Putamen (tissue), 1 donor: ENCODE measurements at places on chromosomes 1 and 21.

DNA sequence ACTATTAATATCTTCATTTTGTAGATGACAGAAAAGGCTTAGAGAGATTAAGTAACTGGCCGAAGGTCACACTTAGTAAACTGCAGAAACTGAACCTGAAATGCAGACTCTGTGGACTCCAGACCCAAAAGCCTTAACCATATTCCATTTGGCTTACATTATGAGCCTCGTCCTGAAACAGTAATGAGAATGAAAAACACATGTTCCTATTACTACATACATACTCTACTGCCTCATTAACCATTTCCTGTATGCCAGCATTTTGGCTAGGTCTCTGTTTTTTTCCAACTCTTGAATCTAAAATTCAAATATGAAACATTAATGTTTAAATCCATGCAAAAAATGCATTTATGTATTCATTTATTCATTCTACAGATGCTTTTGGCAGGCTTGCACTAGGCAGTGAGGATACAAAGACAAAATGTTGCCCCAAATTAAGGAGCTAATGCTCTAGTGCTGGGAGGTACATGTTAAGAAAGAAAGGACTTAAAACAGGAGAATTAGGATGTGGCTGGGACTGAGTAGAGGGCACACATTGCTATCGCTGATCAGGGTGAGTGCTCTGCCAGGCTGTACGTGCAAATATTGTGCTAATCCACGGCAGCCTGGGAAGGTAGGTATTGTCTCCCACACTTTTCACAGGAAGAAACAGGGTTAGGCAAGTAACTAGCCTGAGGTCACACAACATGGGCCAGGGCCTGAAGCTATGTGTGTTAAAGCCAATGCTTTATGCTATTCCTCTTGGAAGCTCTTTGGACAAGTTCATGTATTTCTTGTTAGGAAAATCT, 14.0 kb downstream of the DEGS1 start:
- no peak for DNase-seq

- DNase-seq, result no peak
These were observed 9.1 kb downstream of the TTC39A start for GRCh38 chr1:51320967-51321923.

DNA sequence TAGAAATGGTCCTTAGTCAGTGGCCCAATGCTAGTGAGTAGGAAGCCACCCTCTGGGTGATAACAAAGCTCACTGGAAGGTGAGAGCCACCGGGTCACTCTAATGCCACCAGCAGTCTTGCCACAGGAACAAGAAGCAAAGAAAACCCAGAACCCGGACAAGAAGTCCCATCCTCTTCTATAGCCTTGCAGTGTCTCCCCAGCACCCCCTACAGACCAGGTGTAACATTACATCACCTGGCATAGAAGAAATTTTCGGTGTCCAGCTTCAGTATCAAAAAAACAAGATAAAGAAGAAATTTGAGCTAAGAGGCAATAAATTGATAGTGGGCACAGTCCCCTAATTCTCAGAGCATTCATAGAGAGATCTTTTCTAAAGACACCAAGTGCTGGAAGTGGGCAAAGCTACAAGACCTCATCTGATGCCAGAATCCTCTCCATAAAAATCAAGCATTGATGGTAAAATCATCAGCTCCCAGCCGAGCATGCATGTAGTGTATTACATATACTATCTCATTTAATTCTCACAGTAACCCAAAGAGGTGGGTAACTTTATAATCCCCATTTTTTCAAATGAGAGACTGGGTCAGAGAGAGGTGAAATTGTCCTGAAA, 491.0 kb downstream of the MATN1 start:
- no peak for DNase-seq

DNA sequence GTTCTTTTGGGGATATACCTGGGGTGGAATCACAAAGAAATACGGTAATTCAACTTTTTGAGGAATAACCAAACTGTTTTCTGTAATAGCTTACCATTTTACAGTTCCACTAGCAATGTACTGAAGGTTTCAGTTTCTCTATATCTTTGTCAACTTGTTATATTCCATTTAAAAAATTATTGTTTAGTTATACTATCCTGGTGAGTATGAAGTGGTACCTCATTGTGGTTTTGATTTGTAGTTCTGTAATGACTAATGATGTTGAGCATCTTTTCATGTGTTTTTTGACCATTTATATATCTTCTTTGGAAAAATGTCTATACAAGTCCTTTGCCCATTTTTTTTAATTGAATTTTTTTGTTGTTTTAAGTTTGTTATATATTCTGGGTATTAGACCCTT, 39.4 kb downstream of the MAST2 start:
- DNase-seq, result no peak

GRCh38 chr21:41975391-41976272, 21.8 kb upstream of the C2CD2 start:
- DNase-seq, result no peak

DNA sequence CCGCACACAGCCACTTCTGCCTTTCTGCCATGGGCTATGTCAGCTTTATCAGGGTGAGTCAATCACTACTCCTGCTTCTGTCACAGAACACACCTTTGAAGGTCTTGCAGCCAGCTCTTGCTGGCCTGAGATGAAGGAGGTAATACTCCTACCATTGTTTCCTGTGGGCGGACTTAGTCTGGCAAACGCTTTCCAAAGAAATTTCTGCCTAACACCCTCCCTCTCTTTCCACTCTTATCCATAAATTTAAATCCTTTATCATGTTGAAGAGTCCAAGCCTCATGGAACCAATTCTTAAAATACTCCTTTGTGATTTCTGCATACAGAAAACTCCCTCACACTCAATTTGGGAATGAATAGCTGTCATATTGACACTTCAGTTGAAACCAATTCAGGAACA, 633.1 kb upstream of the CHRM3 start:
- no peak for DNase-seq

DNA sequence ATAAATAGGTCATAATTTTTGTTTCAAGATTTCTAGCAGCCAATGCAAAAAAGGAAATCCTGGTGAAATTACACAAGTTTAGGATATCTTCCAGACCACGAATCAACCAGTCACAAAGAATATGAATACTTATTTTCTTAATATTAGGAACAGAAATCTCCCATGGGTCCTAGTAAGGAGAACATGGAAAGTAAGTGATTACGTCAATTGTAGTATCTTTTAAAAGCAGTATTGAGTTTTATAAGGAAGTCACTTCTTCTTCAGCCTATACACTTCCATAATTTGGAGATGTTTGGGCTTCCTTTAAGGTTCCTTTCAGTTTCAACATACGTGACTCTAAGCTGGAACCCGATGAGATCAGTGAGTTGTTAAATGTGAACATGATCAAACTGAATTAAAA, 534.5 kb downstream of the USP25 start:
- DNase-seq, result no peak

GRCh38 chr1:50917138-50918137, 42.6 kb downstream of the FAF1 start:
- no peak for DNase-seq

DNA sequence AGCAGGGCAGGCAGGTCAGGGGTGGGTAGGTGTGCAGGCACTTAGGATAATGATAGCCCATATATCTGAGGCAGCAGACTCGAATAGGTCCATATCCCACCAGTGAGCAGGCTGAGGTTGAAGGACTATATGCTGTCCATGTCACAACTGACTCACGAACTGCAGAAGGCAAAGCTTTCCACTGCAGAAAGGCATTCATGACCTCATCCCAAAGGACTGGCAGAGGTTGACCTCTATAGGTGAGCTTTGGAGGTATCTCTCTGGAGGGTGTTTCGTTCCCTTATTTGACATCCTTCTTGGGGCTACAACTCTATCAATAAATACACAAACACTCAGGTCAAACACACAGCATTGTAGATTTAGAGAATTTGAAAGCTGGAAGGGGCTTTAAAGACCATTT, 42.8 kb upstream of the MARK1 start:
- no peak for DNase-seq

DNA sequence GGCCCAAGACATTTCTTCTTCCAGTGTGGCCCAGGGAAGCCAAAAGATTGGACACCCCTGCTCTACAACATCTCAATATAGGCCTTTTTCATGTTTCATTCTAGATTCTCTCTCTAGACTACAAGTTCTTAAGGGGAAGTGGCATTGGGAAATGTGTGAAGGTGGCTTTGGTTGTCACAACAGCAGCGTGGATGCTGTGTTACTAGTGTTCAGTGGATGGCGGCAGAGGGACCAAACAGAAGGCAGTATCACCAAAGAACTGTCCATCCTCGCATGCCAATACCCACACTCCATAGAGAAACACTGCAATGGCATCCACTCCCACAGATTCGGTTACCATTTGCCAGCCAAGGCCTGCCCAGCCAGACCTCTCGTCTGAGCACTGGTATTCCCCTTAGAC, 24.3 kb upstream of the IFNAR2 start:
- DNase-seq, result no peak

DNA sequence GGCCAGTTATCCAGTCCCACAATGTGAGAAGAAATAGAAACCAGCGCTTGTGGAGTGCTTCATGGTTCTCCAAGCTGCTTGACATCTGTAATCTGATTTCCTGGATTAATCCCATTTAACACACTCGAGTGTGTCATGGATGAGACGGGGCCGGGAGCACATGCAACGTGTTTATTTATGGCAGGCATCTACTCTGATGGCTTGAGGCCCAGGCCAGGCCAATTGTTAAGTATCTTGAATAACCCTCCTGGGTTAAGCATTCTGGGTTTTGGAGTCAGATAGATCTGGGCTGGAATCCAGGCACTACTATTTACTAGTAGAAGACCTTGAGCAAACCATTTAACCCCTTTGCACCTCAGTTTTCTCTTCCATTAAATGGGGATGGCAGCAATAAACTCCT, 37.5 kb upstream of the LAPTM5 start:
- DNase-seq, result no peak

DNA sequence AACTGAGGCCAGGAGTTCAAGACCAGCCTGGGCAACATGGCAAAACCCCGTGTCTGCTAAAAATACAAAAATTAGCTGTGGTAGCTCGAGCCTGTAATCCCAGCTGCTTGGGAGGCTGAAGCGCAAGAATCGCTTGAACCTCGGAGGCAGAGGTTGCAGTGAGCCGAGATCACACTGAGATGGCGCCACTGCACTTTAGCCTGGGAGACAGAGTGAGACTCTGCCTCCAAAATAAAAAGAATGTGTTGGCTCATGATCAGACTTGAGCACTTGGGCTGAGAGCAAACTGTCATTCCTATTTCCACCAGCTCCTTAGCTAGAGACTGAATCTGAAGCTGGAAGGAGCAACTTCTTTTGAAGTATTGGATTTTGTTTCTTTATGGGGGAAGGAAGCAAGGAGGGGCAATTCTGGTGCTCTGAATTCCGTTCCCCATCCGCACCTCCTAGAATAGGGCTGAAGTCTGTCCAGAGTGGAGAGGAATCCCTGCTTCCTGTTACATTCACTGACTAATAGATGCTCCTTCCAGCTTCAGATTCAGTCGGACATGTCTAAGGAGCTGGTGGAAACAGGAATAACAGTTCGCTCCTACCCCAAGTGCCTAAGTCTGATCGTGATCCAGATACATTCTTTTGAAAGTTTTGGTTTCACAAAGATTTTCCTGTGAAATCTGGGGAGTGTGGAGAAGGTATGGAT, 3.8 kb downstream of the ZNF672 start:
- DNase-seq, result no peak

GRCh38 chr1:7140251-7140650, 355.0 kb downstream of the CAMTA1 start:
- DNase-seq, result no peak

- DNase-seq, result peak; percentile 67
These were observed 2.8 kb downstream of the ITPKB start for GRCh38 chr1:226736001-226736907.

GRCh38 chr1:234953655-234954405, 174.8 kb downstream of the TOMM20 start:
- no peak for DNase-seq

GRCh38 chr1:229285440-229285839, 14.5 kb downstream of the RAB4A start:
- no peak for DNase-seq

DNA sequence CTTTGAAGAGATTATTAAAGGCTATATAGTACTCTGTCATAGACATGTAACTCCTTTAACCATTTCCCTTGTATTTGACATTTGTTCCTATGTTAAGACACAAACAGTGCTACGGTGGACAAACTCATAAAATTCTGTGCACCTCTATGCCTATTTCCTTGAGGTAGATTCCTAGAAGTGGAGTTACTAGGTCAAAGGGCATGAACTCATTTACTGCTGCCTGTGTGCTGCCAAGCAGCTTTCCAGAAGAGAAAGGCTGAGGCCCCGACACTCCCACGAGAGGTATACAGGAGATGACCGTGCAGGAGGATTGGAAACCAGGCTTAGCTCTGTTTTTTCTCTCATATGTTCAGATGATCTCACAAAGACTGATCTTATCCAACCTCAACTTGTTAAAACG, 34.4 kb upstream of the TENT5C start:
- no peak for DNase-seq

DNA sequence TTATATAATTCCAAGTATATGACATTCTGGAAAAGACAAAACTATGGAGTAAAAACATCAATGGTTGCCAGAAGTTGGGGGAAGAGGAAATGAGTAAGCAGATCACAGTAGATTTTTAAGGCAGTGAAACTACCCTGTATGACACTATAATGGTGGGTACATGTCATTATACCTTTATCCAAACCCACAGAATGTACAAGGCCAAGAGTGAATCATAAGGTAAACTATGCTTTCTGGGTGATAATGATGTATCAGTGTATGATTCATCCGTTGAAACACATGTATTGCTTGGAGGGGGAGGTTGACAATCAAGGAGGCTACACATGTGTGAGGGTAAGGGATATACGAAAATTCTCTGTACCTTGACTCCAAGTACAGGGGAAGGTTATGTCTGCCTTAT, 862.7 kb downstream of the PLA2G4A start:
- no peak for DNase-seq

- no peak for DNase-seq
These were observed 526.2 kb downstream of the MRPL39 start for GRCh38 chr21:25081096-25081495.

DNA sequence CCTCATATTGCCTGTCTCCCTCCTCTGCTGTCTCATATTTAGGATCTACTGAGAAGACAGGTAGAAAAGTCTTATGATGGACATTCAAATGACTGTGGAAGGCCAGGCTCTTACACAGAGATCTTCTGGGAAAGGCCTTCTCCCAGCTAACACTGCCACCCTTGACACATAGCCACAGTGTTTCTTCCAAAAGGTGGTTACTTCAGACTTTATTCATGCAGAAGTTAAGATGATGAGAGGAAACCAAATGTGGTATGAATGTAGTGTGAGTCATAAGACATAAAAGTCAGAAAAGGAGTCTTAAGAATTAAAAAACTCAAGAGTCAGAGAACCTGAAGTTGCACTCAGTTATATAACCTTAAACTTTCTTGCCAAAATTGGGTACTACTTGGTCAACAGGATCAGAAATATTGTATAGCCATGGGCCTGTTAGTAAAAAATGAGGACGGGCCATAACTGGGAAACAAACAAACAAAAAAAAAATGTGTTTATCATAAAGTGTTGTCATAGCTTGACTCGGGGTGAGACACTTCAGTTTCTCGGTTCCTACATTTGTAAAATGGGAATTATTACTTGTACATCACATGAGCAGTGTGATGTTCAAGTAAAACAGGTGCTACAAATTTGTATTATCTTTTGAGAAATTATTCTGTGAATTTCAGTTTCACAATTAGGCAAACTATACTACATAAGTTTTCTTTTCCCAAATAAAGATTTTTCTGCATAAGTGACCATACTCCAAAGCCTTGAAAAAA, 1.2 kb upstream of the DENND1B start:
- peak; percentile 35 for DNase-seq

GRCh38 chr1:43205671-43206070, 33.5 kb downstream of the CFAP57 start:
- no peak for DNase-seq

GRCh38 chr1:65260851-65261473, 48.4 kb upstream of the DNAJC6 start:
- DNase-seq, result peak; percentile 84
